ENCODE measurements at places on chromosomes 5 and 9.

DNA sequence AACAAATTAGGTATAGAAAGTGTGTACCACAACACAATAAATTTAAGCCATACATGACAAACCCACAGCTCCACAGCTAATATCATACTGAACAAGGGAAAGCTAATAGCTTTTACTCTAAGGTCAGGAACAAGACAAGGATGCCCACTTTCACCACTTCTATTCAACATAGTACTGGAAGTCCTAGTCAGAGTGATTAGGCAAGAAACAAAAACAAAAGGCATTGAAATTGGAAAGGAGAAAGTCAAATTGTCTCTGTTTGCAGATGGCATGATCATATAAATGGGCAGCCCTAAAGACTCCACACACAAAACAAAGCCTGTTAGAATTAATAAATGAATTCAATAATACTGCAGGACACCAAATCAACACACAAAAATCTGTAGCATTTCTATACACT is 548.8 kb downstream of the CTNND2 start:
- DNase-seq = no peak
- no peaks in the 10 kb centered on the region for H3K4me1 ChIP-seq
- no peak overlapping the region for H3K4me3 ChIP-seq
- H3K27ac ChIP-seq = no peak overlapping the region

DNA sequence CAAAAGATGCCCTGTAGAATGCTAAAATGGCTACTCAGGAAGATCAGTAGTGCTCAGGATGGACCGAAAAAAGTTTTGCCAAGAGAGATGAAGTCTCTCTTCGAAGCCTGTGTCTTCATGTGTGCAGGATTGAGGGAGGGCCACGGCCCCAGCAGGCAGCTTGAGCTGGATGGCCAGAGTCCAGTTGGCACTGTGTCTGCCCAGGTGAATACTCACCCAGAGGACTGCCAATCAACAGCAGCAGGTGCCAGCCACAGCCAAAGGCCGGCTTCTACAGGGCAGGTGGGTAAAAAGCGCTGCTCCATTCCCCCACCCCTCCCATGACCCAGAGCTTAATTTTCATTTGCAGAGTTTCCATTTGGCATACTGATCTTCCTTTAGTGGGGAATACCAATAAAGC is 287.9 kb upstream of the ZNF608 start:
- H3K27ac ChIP-seq = no peak overlapping the region
- no peak for DNase-seq
- no peaks in the 10 kb centered on the region for H3K4me1 ChIP-seq
- no peak overlapping the region for H3K4me3 ChIP-seq
- H3K36me3 ChIP-seq = no peaks in the 10 kb centered on the region
- no peaks in the 10 kb centered on the region for H3K27me3 ChIP-seq

DNA sequence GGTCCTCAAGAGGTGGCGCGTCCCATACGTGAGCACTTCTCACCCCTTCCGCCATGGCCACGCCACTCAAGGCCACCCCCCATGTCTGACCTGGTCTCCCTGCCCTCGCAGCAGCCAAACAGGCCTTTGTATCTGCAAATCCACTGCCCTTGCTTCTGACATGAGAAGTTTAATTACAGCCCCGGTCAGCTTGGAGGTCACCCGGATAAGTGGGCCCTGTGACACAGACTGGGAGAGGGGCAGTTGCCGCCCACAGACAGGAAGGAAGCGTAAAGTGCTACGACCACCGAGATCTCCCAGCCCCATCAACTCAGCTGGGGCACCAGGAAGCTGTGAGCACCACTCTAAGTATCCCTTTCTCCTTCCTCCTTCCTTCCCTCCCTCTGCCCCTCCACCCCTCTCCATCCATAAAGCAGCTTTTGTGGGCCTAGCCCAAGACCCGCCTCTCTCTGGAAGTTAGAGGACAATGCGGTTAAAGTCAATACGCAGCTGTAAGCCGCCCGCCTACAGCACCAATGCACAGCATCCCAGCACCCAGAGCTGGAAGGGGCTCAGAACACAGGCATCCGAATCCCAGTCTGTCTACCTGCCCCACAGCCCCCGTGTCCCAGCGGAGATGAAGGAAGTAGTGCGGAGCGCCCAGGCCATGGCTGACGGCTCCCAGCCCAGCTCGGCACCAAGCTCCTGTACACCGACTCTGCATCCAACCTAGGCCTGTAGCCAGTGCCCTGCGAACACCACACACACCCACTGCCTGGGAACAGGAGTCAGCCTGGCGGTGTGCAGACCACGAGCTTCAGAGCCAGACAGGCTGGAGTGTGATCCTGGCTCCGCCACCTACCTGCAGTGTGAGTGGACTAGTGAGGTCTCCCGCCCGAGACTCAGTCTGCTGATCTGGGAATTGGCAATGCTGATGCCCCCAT is 44.8 kb upstream of the RNF130 start:
- no peaks in the 10 kb centered on the region for H3K4me1 ChIP-seq
- DNase-seq = no peak
- no peaks in the 10 kb centered on the region for H3K36me3 ChIP-seq

DNA sequence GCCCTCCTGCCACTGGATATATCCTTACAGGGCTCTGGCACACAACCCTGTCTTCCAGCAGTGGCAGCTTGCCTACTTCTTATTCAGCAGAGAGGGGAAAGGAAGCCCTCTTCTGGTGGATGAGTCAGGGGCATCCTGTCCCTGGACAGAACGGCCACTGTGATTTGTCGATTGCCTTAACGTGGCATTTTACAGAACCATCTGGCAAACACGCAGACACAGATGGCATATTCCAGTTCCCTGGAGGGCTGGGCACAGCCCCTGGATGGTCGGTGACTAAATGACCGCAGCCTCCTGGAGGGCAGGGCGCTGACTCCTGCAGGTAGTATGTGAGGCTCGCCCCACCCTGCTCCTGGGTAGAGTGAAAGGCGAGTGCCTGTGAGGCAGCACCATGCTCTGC is 62.1 kb downstream of the DCP2 start:
- peaks cover 6% of the 10 kb centered on the region for H3K36me3 ChIP-seq
- no peak for DNase-seq
- H3K4me1 ChIP-seq = no peaks in the 10 kb centered on the region
- H3K27me3 ChIP-seq = no peaks in the 10 kb centered on the region
- H3K4me3 ChIP-seq = no peak overlapping the region

DNA sequence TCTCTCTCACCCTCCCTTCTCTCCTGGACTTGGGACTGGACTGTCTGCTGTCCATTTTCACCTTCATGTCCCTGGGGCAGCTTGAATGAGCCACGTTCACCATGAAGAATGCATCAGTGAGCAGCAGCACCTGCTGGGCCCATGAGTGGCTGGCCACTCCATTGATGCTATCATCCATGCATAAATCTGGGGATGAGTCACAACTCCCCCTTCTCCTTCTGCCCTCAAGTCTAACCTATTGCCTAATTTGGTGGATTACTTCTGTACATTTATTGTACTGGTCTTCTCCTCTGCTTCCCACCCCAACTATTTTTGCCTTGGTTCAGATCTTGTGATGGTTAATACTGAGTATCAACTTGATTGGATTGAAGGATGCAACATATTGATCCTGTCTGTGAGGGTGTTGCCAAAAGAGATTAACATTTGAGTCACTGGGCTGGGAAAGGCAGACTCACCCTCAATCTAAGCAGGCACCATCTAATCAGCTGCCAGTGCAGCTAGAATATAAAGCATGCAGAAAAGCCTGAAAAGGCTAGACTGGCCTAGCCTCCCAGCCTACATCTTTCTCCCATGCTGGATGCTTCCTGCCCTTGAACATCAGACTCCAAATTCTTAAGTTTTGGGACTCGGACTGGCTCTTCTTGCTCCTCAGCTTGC is 46.7 kb downstream of the GDNF start:
- H3K27me3 ChIP-seq = peaks cover 2% of the 10 kb centered on the region
- no peaks in the 10 kb centered on the region for H3K36me3 ChIP-seq
- no peaks in the 10 kb centered on the region for H3K4me1 ChIP-seq
- no peak overlapping the region for H3K27ac ChIP-seq
- DNase-seq = no peak
- H3K4me3 ChIP-seq = no peak overlapping the region

DNA sequence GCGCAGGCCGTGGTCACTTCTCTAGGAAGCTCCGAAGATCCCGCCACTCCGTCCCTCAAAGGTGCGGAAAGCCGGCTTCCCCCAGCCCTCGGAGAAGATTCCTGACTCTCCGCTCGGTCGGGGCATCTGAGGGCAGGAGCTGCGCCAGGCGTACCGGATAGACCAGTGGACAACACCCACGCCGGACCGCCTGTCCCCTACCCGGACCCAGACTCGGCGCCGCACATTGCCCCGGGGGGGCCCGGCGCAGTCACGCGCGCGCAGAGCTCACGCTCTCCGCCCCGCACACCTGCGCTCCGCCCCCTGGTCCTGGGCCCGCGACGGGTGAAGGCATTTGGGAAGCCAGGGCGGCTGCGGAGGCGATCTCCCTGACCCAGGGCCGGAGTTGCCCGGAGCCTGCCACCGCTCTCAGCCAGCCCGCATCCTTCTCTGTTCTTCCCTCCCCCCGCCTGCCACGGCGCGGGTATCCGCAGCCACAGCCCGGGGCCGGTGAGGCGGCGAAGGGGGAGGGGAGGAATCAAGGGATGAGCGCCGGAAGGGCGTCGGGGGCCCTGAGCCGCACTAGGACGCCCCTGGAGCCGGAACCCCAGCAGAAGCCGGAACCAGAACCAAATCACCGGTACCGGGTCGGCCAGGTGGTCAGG is 448 bp downstream of the RELL2 start:
- peak overlapping the region; percentile 34 for H3K27ac ChIP-seq
- H3K4me1 ChIP-seq = no peaks in the 10 kb centered on the region
- DNase-seq = peak; percentile 13
- peaks cover 6% of the 10 kb centered on the region for H3K36me3 ChIP-seq

GRCh38 chr5:135571066-135571609 is 7.7 kb downstream of the CXCL14 start:
- no peak for DNase-seq
- no peaks in the 10 kb centered on the region for H3K36me3 ChIP-seq
- H3K4me1 ChIP-seq = peaks cover 5% of the 10 kb centered on the region
- no peak overlapping the region for H3K27ac ChIP-seq
- H3K27me3 ChIP-seq = no peaks in the 10 kb centered on the region

- no peak for DNase-seq
- no peaks in the 10 kb centered on the region for H3K4me1 ChIP-seq
- H3K4me3 ChIP-seq = no peak overlapping the region
- no peaks in the 10 kb centered on the region for H3K27me3 ChIP-seq
- no peak overlapping the region for H3K27ac ChIP-seq
These were observed 4.6 kb upstream of the ERCC6L2 start for GRCh38 chr9:95870906-95871305.

GRCh38 chr9:122126331-122127261 is 33.0 kb downstream of the NDUFA8 start:
- no peak for DNase-seq
- H3K4me1 ChIP-seq = peaks cover 15% of the 10 kb centered on the region
- no peak overlapping the region for H3K4me3 ChIP-seq
- peaks cover 14% of the 10 kb centered on the region for H3K27me3 ChIP-seq

DNA sequence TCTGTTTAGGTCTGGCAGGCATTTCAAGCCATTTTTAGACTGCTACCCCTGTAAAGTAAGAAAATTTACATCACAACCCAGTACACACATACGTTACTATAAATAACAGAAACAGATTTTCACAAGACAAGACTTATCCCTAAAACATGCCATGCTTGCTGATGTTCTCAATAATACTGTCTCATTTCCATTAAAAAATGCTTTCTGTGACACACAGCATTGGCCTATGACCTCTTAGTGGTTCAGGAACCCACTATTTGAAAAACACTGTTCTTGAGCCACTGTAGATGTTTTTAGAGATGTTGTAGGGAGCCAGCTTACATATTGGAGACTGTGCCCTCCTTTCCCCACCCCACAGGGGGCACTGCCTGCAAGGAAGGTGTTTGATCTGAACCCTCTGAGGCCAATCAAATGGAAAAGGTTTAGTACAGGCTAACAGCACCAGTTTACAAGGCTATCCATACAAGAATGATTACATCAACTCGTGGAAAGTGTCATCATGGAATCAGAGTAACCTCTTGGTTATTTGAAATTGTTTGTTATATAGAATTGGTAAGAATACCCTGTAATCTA is 30.8 kb downstream of the ZSWIM6 start:
- peak; percentile 8 for DNase-seq
- peaks cover 7% of the 10 kb centered on the region for H3K4me1 ChIP-seq
- H3K4me3 ChIP-seq = no peak overlapping the region
- no peaks in the 10 kb centered on the region for H3K27me3 ChIP-seq

Measured in lung (tissue), 17 donors.